CD4-positive, alpha-beta T cell treated with Interleukin-15 for 1 hour (primary cell): ENCODE measurements at places on chromosomes 16 and 17.

DNA sequence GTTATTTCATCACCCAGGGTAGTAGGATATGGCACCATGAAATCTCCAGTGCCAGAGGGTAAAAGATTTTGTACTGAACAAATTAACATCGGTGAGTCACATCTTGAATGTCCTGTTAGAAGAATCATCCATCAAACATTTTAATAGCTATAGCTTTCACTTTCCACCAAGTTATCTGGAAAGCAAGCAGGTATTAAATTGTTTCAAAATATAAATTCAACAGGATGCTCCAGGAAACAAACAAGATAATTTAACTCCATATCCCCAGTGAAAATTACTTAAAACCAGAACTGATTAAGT lies 2.4 kb downstream of the VEZF1 start:
- DNase-seq = no peak

DNA sequence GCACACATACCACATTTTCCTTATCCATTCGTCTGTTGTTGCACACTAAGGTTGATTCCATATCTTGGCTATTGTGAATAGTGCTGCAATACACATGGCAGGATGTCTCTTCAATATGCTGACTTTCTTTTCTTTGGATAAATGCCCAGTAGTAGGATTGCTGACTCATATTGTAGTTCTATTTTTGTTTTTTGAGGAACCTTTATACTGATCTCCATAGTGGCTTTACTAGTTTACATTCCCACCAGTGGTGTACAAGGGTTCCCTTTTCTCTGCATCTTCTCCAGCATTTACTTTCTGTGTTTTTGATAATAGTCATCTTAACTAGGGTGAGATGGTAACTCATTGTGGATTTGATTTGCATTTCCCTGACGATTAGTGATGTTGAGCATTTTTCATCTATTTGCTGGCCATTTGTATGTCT lies 118.1 kb downstream of the STXBP4 start:
- DNase-seq = no peak

GRCh38 chr16:88473666-88474534 lies 20.8 kb downstream of the ZFPM1 start:
- no peak for DNase-seq

DNA sequence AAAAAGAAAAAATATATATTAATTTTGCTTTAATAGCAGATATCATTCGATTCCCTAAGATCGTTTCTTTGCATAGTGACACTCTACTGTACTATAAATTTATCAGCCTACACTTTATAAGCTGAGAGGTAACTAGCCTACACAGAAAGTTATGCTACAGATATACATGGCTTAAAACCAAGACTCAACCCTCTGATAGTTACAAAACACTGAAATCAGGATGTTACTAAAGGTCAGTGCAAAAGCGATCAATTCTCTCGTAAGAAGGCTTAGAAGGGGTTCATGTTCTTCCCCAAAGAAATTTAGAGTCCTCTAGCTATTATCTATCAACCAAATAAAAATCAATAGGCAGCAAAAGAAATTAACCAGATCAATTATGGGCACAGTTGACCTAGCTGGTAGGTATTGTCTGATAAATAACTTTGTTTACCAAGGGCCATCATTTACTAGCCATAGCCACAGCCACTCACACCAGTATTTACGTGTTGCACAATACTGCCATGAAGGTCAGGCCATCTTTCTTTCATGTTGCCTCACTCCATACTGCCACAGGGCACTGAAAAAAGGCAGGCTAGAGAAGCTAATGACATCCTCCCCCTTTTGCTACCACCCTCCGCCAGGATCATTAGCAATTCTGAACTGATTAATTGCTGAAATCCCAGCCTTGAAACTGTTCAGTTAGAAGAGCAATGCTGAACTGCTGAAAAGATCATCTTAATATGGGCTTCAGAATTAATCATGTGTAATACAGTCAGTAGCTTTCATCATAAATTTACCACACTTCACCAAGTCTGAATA lies 43.7 kb downstream of the RND2 start:
- DNase-seq = no peak

DNA sequence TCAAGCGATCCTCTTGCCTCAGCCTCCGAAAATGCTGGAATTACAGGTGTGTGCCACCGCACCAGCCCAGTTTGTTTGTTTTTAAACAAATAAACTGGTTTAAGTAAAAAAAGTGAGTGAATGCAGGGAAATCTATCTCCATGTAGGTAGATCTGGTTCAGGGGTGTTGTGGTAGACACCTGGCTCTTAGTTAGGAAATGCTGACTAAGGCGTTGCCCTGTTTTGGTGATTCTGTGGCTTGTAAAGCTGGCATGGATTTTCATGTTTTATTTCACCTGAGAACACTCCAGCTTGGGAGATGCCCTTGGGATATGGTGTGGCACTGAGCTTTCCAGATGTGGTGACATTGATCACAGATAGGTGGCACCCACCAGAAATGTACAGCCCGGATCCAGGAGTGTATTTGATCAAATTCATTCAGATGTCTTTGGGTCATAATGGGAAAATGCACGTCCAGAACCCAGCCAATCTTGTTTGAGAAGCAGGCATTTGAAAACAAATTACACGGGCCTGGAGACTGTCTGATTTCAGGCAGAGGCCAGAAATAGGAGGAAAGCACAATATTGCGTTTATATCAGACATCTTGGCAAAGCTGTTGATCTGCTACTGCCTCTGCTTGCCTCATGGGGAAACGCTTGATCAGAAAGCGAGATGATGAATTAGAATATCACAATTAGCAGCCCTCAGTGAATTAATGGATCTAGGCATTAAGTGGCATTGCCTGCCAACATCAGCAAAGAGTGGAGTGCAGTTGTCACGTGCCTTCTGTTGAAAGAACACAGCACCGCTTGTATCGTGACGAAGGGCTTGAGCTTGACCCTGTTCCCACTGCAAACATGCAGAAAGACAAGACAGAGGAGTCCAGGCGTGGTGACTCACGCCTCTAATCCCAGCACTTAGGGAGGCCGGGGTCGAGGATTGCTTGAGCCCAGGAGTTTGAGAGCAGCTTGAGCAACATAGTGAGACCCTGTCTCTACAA lies 7.3 kb upstream of the IL34 start:
- DNase-seq = no peak

GRCh38 chr16:72132726-72133125 lies 39.1 kb downstream of the DHX38 start:
- DNase-seq = no peak

DNA sequence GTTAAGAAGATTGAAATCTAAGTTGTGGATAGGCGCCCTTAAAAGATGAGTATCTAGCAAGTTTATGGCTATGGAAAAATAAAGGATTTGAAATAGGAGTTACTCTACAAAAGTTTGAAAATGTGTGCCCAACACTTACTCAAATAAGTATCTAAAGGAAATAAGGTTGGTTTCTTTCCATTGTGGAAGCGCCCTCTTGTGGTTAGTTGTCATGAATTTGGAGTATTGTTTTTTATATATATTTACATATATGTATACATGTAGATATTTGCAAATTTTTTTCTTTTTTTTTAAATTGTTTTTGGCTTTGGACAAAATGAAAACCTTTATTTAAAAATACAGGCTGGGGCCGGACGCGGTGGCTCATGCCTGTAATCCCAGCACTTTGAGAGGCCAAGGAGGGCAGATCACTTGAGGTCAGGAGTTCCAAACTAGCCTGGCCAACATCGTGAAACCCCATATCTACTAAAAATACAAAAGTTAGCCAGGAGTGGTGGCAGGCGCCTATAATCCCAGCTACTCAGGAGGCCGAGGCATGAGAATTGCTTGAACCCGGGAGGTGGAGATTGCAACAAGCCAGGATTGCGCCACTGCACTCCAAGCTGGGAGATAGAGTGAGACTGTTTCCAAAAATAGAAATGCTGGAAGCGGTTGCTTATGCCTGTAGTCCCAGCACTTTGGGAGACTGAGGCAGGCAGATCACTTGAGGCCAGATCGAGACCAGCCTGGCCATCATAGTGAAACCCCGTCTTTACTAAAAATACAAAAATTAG lies 24.0 kb upstream of the VPS4A start:
- no peak for DNase-seq

- DNase-seq = peak; percentile 52
Measured at GRCh38 chr16:72927199-72928089, 120.5 kb downstream of the ZFHX3 start.

GRCh38 chr17:75241996-75242460 lies 19.4 kb downstream of the GGA3 start:
- no peak for DNase-seq

- no peak for DNase-seq
Measured at GRCh38 chr16:69620573-69620972, 54.8 kb downstream of the NFAT5 start.

- DNase-seq = no peak
Measured at GRCh38 chr17:13140750-13141149, 122.9 kb upstream of the ELAC2 start.

DNA sequence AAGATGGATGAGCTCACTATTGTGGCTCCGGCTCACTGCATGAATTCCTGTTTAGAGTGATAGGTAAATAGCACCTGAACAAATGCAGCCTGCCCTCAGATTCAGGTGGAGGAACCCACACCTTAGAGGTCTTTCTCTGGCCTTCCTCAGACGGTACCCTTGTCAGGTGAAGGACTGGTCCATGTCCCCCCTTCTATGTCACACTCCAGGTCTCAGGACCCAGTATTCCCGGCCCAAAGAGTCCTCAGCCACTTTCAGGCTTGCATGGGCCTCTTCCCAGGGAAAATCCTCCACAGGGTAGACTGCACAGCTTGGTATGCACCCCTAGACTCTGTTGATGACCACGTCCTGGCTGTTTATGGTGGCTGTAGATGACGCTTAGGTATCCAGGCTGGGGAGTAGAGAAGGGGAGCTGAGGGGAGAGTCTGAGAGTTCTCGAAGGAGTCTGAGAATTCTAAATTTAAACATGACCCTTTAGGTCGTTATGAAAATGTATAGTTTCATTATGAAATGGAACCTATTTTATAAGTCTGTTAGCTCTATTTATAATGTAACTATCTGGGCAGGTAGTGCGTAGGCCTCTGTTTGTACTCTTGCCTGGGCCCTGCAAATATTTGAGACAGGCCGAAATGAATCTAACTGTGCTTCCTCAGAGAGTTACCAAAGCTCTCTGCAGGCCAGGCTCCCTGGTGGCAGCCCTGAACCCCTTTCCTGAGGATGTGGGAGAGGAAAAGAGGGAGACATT lies 32.5 kb upstream of the CCR7 start:
- no peak for DNase-seq

- DNase-seq = no peak
Measured at GRCh38 chr17:59807892-59808509, 84.7 kb downstream of the TUBD1 start.

- DNase-seq = no peak
Measured at GRCh38 chr17:5958850-5959249, 111.3 kb upstream of the WSCD1 start.
